ENCODE measurements at places on chromosomes 12 and 14. TPM values are rescaled to one million over a fixed set of nuclear protein-coding genes. Genes with fewer than 3 reads are reported as not detected.

COX8C gene
- not detected for total RNA-seq

TNFAIP2 gene
- total RNA-seq = 4.1 TPM

DNA sequence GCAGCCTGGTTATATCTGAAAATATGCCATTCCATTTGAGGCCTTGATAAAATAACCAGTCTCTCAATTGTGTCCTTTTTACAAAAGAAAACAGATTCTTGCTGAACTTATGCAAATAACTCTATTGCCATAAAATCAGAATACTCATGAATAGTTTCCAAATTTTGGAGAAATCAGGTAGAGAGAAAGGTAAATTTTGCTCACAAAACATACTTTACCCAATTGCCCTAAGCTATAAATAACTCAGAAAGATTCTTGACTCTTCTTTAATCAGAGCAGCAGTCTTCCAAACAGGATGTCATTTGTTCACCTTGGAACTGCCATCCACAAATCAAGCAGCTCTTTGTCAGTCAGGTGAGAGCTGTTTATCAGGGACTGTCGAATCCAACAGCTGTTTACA is 12.6 kb downstream of the ZNF26 start:
- H3K36me3 ChIP-seq = peaks cover 75% of the 10 kb centered on the region
- no peaks in the 10 kb centered on the region for H3K27me3 ChIP-seq
- H3K27ac ChIP-seq = no peak overlapping the region

DNA sequence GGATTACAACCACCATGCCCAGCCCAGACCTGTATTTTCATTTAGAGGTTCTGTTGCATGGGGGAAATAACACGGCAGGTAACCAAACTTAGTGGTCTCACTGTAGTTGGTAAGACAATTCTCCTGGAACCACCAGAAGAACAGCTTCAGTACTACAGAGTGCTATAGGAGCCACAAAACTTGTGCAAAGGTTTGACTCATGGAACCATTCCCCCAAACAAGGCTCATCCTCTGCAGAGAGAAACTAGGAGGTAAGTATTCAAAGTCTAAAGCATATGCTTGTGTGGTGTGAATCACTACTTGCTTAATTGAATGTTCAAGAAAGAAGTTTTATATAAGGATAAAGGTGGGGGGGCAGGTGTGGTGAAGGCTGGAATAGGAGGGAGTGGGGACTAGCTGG is 58.7 kb downstream of the GNS start:
- peaks cover 56% of the 10 kb centered on the region for H3K36me3 ChIP-seq
- no peak overlapping the region for H3K4me3 ChIP-seq
- no peak for DNase-seq
- peaks cover 23% of the 10 kb centered on the region for H3K4me1 ChIP-seq
- H3K27ac ChIP-seq = peak overlapping the region; percentile 41

DNA sequence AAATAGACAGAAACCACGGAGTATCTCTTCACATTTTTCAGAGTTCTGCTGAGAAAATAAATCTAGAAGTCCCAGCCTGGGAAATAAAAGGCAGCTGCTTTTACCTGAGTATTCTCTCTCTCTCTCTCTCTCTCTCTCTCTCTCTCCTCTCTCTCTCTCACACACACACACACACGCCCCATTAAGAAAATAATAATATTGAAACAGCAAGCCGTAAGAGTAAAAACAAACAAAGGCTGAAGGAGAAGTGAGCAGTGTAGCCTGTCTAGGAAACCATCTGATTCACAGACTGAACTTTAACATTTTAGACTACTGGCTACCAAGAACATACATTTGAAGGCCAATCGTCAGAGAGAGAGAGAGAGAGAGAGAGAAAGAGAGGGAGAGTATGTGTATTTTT is 8.4 kb downstream of the PTHLH start:
- H3K27ac ChIP-seq = no peak overlapping the region
- peaks cover 3% of the 10 kb centered on the region for H3K4me1 ChIP-seq
- peaks cover 44% of the 10 kb centered on the region for H3K27me3 ChIP-seq
- H3K4me3 ChIP-seq = no peak overlapping the region
- H3K36me3 ChIP-seq = no peaks in the 10 kb centered on the region
